ENCODE measurements at places on chromosomes 1 and 21. TPM values are rescaled to one million over a fixed set of nuclear protein-coding genes. Genes with fewer than 3 reads are reported as not detected.
A peak's percentile ranks its signal among the peaks of the same experiment; 100 is the strongest.

- DNase-seq = peak; percentile 73
- H3K36me3 ChIP-seq = no peaks in the 10 kb centered on the region
- no peak overlapping the region for H3K27ac ChIP-seq
- no peak overlapping the region for H3K4me3 ChIP-seq
These were observed 12.9 kb downstream of the FAM177B start for GRCh38 chr1:222749927-222750326.

DNA sequence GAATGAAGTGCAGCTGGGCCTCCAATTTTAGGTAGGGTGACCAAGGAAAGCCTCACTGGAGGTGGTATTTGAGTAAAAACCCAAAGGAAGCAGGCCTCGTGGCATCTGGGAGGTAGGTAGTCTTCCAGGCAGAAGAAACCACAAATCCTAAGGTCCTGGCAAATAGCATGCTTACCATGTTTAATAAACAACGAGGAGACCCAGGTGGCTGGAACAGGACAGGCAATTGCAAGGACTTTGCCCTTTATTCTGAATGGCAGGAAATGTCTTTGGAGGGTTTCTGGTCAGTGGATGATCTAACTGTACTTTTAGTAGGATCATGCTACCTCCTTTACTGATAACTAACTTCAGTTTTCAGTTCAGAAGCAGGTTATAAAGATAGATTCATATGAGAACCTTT is 52.2 kb downstream of the EPB41 start:
- no peak overlapping the region for H3K4me3 ChIP-seq
- no peaks in the 10 kb centered on the region for H3K36me3 ChIP-seq
- no peaks in the 10 kb centered on the region for H3K27me3 ChIP-seq
- H3K4me1 ChIP-seq = no peaks in the 10 kb centered on the region

GRCh38 chr1:202182040-202182877 is 11.3 kb upstream of the LGR6 start:
- DNase-seq = no peak
- no peaks in the 10 kb centered on the region for H3K4me1 ChIP-seq
- no peaks in the 10 kb centered on the region for H3K27me3 ChIP-seq

- no peaks in the 10 kb centered on the region for H3K36me3 ChIP-seq
- DNase-seq = no peak
- no peak overlapping the region for H3K4me3 ChIP-seq
- no peaks in the 10 kb centered on the region for H3K4me1 ChIP-seq
- H3K27me3 ChIP-seq = no peaks in the 10 kb centered on the region
These were observed 154.3 kb upstream of the RNPC3 start for GRCh38 chr1:103371234-103371633.

The KRTAP19-1 gene
- not detected for total RNA-seq
